ENCODE measurements at places on chromosomes 5 and 9.

GRCh38 chr9:124654431-124654830, 116.7 kb downstream of the NR6A1 start:
- DNase-seq = no peak

- no peak for DNase-seq
Observed at GRCh38 chr5:132470596-132470995, 20.0 kb downstream of the IRF1 start.

GRCh38 chr5:109126481-109126880, 283.3 kb downstream of the PJA2 start:
- DNase-seq = no peak

- DNase-seq = no peak
Observed at GRCh38 chr5:172085738-172086137, 79.3 kb upstream of the FBXW11 start.

- DNase-seq = no peak
Observed at GRCh38 chr9:14220256-14220655, 93.7 kb downstream of the NFIB start.

- no peak for DNase-seq
Observed at GRCh38 chr5:15798006-15798405, 298.0 kb downstream of the FBXL7 start.

GRCh38 chr5:159001247-159001646, 98.5 kb downstream of the EBF1 start:
- no peak for DNase-seq

DNA sequence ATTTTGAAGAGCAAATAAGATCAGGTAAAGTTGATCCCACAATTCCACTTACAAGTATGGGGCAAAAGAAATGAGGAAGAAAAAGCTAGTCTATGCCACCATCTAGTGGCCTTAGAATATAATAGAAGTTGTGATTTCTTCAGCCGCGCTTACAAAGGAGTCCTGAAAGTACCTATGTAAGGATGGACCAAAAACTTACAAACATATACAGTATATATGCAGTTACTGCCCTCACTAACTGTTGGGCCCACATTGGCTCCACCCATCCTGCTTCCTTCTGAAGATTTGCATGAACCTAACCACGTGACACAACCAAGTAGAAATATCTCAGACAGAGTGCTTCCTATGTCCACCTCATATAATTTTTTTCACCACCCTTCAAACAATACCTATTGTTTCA, 11.7 kb upstream of the OR13D1 start:
- no peak for DNase-seq

GRCh38 chr5:141832131-141832530, 46.1 kb downstream of the PCDH1 start:
- no peak for DNase-seq

- peak; percentile 49 for DNase-seq
Observed at GRCh38 chr9:127586537-127586936, 25.5 kb upstream of the STXBP1 start.

DNA sequence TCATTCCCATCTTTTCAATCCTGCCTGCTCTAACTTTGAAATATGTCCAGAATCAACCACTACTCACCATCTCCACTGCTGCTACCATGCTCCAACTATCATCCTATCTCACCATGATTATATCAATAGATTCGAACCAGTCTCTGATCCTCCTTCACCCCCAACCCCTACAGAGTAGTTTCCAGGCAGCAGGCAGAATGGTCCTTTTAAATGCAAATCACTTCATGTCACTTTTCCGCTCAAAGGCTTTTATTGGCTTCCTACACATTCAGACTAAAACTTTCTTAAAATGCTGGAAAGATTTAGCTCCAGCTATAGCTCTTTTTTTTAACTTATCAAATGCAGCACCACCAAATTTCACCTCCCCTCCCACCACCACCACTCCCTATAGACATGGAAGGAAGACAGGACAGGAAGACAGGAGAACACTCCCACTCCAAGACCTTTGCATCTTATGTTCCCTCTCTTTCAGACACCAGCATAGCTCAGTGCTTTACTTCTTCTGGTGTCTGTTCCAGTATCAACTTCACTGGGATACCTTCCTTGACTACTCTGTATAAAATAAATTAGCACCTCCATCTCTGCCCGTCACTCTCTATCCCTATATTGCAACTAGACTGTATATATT, 9.9 kb upstream of the PPP2R2B start:
- DNase-seq = no peak

DNA sequence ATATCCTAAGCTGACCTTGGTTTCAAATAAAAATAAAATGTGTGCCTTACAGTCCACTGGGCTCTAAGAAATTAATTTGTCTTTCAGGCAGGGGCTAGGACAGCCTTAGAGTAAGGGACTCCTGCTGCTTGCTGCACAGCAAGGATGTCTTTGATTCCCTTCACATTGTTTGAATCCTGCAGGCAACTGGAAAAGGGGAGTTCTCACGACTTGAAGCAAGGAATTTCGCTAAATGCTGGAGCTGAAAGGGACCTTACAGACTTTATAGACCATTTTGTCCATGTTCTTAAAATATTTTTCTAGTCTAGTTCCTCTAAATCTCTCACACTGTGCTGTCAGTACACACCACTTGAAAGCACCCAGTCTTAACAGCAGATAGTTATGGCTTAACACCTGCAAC, 35.6 kb downstream of the FBXW11 start:
- DNase-seq = no peak

GRCh38 chr5:135643881-135644766, 65.3 kb upstream of the CXCL14 start:
- no peak for DNase-seq

- DNase-seq = no peak
Observed at GRCh38 chr5:153081385-153081784, 409.1 kb upstream of the GRIA1 start.

DNA sequence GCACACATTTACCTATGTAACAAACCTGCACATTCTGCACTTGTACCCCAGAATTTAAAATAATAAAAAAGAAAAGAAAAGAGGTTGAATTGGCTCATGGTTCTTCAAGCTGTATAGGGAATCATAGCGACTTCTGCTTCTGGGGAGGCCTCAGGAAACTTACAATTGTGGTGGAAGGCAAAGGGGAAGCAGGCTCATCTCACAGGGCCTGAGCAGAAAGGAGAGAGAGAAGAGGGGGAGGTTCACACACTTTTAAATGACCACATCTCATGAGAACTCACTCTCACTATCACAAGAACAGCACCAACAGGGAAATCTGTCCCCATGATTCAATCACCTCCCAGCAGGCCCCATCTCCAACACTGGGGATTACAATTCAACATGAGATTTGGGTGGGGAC, 214.6 kb downstream of the CDK5RAP2 start:
- no peak for DNase-seq

DNA sequence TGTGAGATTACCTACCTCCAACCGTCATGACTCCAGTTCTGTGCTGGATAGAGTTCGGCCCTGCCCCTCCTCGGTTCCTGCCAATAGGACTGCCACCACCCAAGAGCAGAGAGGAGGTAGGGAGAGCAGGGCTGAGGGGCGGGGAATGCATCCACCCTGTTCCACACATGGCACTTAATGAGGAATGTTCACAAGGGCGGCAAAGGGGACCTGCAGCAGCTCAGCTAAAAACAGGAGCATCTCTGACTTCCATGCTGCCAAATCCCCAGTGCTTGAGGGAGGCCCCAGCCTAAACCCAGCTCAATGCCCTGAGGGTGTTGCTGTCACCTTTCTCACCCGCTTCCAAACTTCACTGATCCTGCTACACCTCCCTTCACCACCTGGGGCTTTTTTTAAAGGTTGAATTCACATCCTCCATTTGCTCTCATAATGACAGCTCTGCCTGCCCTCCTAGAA, 7.8 kb upstream of the DELE1 start:
- no peak for DNase-seq

GRCh38 chr9:116391306-116391900, 237.8 kb downstream of the PAPPA start:
- no peak for DNase-seq

DNA sequence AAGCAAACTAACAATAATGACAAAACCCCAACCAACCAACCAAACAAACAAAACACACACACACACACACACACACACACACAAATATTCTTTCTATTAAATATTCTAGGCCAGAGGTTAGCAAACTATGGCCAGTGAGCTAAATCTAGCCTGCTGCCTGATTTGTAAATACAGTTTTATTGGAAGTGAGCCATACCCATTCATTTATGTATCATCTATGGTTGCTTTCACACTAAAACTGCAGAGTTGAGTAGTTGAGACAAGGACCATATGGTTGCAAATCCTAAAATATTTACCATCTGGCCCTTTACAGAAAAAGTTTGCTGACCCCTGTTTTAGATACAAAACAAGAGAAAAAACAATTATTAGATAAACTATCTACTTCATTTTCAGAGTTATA, 620.5 kb upstream of the SEMA6A start:
- DNase-seq = no peak

GRCh38 chr9:89350988-89351557, 32.8 kb downstream of the SECISBP2 start:
- no peak for DNase-seq

DNA sequence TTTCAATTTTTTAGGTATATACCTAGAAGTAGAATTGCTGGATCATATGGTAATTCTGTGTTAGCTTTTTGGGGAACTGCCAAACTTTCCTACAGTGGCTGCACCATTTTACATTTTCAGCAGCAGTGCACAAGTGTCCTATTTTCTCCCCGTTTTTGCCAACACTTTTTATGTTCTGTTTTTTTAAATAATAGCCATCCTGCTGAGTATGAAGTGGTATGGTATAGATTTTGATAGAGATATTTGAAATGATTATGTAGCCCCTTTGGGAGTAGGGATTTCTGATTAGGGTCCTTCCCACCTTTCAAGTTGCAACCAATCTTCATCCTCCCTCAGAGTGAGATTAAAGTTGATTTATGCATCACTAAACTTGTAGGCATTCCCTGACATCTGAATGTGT, 76.5 kb downstream of the ARHGEF28 start:
- no peak for DNase-seq

- no peak for DNase-seq
Observed at GRCh38 chr5:163360656-163361055, 76.7 kb upstream of the CCNG1 start.

DNA sequence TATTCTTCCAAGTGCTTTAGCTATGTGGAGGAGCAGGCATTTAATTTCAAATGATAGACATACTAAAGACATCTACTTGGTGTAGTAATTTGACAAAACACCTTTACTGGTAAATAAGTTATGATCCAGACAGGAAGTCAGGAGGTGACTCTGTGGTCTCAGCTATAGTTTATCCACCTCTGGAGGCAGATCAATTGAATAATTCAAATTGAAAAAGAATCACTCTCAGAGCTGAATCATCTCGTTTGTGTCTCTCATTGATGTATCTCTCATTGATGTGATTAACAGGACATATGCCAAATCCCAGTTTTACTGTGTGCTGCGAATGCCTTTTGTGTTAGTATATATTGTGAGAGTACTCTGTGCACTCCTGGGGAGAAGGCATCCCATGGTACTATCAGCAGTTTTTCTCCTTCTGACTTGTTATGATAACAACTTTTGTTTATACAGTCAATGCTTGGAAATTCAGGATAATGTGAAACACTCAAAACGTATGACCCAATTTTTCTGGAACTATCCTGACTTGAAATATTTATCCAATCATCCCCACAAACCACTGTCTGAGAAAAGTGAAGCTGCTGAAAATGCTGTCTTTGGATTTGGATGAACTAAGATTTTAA, 48.5 kb upstream of the DAB2 start:
- DNase-seq = no peak

- no peak for DNase-seq
Observed at GRCh38 chr9:125634040-125634717, 72.8 kb downstream of the MAPKAP1 start.

GRCh38 chr5:11863911-11864310, 40.3 kb downstream of the CTNND2 start:
- no peak for DNase-seq

- no peak for DNase-seq
Observed at GRCh38 chr9:81083854-81084512, 605.4 kb downstream of the TLE1 start.

DNA sequence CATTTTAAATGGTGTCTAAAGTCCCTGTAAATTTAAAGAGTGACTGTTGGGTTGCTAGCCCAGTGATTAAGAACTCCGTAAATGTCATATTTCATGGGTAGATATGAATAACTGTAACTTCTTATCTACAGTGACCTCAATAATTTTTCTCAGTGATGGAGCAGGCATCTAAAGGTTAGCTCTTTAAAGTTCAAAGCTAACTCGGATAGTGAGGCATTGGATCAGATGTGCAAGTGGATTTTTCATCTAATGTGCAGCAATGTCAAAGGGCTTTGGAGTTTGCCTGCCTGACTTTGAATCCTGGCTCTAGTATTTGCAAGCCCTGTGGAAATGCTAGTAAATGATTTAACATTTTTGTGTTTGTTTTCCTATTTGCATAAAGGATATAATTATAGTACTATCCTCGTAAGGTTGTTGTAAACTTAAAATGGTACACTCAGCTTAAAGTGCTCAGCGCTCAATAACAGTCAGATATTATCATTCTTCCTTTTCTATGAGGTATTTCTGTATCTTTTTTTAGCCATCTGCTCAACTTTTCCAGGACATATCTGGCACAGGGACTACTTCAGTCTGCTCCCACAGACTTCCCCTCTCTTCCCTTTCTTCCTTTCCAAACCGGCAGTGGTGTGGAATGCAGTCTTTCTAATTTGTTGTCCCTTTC, 163.7 kb upstream of the ELL2 start:
- DNase-seq = no peak

- peak; percentile 27 for DNase-seq
Observed at GRCh38 chr9:132694144-132694543, 23.9 kb downstream of the GTF3C4 start.

DNA sequence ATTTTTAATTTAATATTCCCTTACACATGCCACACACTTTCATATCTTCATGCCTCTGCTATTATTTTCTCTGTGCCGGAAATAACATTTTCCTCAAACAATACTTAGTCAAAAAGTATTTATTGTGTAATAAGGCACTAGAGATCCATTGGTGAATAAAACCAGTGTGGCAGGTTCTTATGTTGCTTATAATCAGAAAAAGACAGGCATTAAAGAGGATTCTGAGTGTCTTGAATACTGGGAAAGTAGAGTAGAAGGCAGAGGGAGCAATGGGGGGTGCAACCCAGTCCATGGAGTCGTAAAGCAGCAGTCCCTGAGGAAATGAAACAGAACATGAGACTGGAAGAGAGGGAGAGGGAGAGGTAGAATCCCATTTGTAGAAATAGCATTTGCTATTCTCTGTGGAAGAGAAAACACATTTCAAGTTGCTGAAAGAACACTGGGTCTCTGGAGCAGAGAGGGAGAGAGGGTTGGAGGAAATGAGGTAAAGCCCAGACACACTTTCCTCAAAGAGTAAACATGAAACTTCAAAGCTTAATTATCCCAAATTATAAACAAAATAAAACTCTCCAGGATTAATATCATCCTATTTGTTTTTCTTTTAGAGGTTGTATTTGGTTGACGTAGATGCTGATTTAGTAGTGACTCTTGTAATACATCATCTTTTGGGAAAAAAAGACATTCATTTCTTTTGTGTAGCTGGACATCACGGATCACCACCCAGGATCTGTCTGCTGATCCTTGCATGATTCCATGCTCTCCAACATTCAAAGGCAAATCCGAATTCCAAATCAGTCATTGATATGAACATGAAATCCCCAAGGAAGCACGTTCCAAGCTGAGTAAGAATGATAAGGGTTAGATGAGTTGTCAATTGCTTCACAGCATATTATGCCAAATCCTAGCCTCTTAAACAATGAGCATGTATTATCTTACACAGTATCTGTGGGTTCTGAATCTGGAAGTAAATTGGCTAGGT, 37.4 kb upstream of the GRAMD2B start:
- no peak for DNase-seq

GRCh38 chr5:159797261-159797970, 118.9 kb upstream of the ADRA1B start:
- DNase-seq = no peak

GRCh38 chr5:86861512-86861911, 243.8 kb downstream of the COX7C start:
- no peak for DNase-seq

Data from naive thymus-derived CD4-positive, alpha-beta T cell (primary cell).